ENCODE measurements at places on chromosomes 2 and 18.

- peaks cover 17% of the 10 kb centered on the region for H3K27me3 ChIP-seq
- H3K36me3 ChIP-seq = peaks cover 3% of the 10 kb centered on the region
- no peak overlapping the region for H3K4me3 ChIP-seq
- H3K4me1 ChIP-seq = no peaks in the 10 kb centered on the region
- H3K27ac ChIP-seq = no peak overlapping the region
- no peak for DNase-seq
Measured at GRCh38 chr2:224347176-224348051, 54.5 kb downstream of the FAM124B start.

GRCh38 chr2:96888072-96889011, 18.5 kb upstream of the SEMA4C start:
- H3K36me3 ChIP-seq = no peaks in the 10 kb centered on the region
- H3K27ac ChIP-seq = no peak overlapping the region
- no peaks in the 10 kb centered on the region for H3K27me3 ChIP-seq

DNA sequence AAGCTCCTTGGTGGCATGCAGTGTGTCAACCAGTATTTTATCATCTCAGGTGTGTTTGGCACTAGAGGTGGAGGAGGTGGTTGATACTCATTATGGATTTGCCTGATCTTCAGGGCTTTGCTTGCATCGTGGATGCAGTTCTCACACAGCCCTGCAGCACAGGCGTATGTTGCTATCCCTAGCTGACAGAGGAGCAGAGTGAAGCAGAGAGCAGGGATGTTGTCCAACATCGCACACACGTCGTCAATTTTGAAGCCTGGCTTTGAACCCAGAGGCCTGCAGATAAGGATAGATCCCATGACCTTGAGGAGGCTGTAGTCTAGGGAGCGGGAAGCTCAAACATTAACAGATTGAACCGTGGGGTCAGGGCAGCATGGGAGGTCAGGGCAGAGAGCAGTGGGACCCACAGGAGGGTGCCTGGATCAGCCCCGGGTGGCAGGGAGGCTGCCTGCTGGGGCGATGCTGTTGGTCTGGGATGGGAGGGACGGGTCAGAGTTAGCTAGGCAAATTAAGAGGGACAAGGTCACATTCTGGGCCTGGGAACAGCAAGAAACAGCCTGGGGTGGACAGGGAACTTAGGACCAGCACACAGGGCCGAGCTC, 4.2 kb downstream of the RNF144A start:
- no peak overlapping the region for H3K27ac ChIP-seq
- H3K4me1 ChIP-seq = peaks cover 56% of the 10 kb centered on the region
- no peak for DNase-seq

GRCh38 chr2:96353606-96354101, 18.1 kb downstream of the NCAPH start:
- H3K27me3 ChIP-seq = no peaks in the 10 kb centered on the region
- no peak overlapping the region for H3K4me3 ChIP-seq
- no peak overlapping the region for H3K27ac ChIP-seq
- peaks cover 70% of the 10 kb centered on the region for H3K36me3 ChIP-seq

- H3K27me3 ChIP-seq = peaks cover 10% of the 10 kb centered on the region
- no peak for DNase-seq
- H3K4me1 ChIP-seq = no peaks in the 10 kb centered on the region
- no peak overlapping the region for H3K4me3 ChIP-seq
- H3K36me3 ChIP-seq = no peaks in the 10 kb centered on the region
Measured at GRCh38 chr2:149224543-149224942, 105.8 kb upstream of the LYPD6 start.

DNA sequence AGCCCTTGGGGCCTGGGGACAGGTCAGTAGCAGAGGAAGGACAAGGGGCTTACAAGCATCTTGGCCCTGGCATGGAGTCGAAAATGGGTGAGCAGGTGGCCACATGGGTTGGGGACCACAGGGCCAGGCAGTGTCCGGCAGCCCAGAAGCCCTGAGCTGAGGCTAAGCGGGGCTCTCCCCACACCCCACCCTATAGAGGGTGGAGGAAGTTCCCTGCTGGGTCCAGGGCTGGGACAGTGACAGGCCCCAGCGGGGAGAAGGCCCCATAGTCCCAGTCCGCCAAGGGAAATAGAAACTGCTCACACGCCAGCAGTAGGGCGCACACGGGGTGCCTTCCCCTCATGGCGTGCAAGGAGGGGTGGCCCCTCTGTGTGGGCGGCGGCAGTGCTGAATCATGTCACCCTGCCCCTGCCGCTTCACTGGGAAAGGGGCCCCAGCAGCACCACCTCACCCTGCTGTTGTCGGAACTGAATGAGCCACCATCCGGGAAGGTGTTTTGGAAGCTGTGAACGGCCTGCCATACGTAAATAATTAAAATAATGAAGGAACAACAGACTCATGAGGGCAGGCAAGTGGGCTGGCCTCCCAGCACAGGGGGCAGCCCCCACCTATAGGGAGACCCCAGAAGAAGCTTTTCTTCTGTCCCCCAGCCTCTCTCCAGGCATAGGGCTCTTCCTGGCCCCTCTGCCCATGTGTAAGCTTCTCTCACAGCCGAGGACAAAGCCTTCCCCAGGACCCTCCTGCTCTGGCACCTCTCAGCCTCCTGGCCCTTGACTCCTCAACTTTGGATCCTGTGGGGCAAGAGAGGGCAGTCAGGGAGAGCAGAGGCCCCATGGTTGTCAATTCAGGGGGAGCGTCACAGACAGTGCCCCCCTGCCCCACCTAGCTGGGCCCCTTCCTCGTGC, 12.7 kb upstream of the DUSP2 start:
- H3K27me3 ChIP-seq = no peaks in the 10 kb centered on the region
- DNase-seq = peak; percentile 99
- peak overlapping the region; percentile 96 for H3K27ac ChIP-seq

DNA sequence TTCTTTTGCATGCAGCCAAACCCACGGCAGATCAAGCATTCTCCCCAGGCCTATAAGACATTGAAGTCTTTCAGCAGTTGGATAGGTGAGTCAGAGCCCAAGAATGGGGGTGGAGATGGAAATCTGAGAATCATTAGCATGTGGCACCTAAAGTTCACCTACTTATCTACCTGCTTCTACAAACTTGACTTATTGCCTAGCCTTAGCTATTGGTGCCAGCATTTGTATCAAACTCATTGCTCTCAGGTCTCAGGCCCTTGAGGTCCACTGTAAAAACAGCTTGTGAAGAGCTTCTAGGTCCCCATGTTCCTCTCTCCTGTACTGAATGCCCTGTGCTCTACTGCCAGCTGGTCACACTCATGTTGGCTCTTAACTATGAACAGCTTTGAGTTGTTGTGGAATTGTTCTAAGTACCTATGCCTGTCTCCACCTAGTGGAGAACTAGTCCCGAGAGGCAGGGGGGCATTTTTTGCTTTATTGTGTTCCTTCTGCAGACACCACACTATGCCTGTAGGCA, 278.4 kb upstream of the SPRED2 start:
- no peak overlapping the region for H3K27ac ChIP-seq
- no peaks in the 10 kb centered on the region for H3K4me1 ChIP-seq
- no peaks in the 10 kb centered on the region for H3K27me3 ChIP-seq
- H3K36me3 ChIP-seq = no peaks in the 10 kb centered on the region

DNA sequence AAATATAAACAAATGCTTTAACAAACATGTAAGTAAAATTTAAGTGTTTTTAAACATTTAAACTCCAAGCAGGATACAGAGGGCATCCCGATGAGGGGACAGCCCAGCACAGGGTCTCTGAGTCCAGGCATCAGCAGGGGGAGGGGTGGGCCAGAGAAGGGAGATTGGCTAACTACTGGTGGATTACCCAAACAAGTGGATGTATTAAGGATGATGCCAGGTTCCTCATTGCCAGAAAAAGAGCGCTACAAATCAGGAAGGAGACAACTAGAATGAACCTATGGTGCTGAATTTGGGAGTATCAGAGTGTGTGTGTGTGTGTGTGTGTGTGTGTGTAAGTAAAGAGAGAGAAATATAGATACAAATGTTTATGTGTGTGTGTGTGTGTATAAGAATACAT, 162.0 kb upstream of the RMP24 start:
- H3K36me3 ChIP-seq = no peaks in the 10 kb centered on the region
- H3K27me3 ChIP-seq = peaks cover 17% of the 10 kb centered on the region
- no peaks in the 10 kb centered on the region for H3K4me1 ChIP-seq
- H3K4me3 ChIP-seq = no peak overlapping the region
- H3K27ac ChIP-seq = no peak overlapping the region

DNA sequence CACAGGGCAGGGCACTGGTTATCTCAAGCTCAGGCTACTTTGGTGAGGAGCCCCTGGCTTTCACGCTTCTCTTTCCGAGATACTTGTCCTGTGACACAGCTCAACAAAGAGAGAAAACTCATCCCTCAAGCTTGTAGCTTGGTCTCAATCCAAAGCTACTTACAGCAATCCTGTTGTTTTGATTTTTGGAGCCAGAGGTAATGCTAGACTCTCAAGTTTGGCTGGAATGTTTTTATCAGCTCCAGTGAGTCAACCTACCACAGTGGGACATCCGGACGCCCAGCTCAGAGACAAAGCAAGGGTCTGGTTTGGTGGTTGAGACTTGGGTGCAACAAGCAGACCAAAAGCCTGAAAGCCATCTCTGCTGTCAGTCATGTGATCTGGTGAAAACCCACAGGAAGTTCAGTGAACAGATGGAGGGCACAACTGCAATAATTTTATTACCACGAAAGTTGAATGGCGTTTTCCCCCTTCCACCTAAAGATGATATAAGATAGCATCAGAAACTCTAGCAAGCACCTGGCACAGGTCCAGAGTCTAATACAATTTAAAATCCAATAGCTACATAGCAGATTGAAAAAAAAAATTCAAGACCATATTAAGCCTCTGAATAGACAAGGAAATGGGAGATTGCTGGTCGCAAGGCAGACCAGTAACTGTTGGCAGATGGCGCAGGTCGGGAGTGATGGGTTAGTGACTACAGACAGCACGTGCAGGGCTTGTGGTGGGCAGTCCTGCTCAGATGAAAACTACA, 102.3 kb upstream of the SMAD7 start:
- no peak overlapping the region for H3K4me3 ChIP-seq
- no peaks in the 10 kb centered on the region for H3K27me3 ChIP-seq
- H3K27ac ChIP-seq = no peak overlapping the region
- no peaks in the 10 kb centered on the region for H3K36me3 ChIP-seq

- H3K27me3 ChIP-seq = peaks cover 41% of the 10 kb centered on the region
- H3K4me3 ChIP-seq = peak overlapping the region; percentile 73
- peak; percentile 21 for DNase-seq
- no peaks in the 10 kb centered on the region for H3K36me3 ChIP-seq
- no peak overlapping the region for H3K27ac ChIP-seq
Measured at GRCh38 chr2:25042321-25043240, 705 bp downstream of the EFR3B start.

DNA sequence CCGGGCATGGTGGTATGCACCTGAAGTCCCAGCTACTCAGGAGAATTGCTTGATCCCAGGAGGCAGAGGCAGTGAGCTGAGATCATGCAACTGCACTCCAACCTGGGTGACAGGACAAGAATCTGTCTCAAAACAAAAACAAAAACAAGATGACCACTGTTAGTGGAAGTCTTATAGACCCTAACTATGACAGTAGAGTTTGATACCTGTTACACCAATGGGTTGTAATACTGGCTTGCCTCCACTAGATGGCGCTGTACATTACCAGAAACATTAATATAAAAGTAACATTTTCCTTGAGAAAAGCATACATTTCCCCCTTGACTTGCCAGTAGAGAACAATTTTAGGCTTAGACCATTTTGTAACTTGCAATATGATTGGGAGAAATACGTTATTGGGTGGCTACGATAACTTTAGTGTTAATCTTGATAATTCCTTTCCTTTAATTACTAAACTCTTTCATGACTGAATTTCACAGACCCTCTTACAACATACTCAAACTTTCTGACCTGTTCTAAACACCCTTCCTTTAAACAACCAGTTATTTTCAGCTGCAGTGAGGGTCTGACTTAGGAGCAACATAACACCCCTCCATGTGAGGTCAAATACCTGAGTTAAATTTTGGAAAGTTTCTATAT, 19.5 kb downstream of the SLC25A52 start:
- no peak overlapping the region for H3K4me3 ChIP-seq
- peak; percentile 62 for DNase-seq
- H3K27ac ChIP-seq = no peak overlapping the region
- H3K27me3 ChIP-seq = no peaks in the 10 kb centered on the region
- no peaks in the 10 kb centered on the region for H3K36me3 ChIP-seq
- H3K4me1 ChIP-seq = no peaks in the 10 kb centered on the region

DNA sequence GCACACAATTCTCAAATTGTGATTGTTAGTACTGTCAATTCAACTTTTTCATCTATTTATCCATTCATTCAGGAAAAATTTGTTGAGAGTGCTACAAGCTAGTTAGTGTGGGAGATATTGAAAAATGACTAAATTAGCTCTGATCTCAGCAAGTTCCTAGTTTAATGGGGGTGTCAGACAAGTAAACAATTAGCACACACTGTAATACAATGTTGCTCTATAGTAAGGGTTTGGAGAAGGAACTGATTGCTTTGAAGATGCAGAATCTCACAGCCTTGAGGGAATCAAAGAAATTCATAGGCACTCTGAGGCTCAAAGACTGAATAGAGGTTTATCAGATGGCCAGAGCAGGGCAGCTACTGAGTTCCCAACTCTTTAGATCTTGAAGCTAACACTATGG, 6.8 kb upstream of the CCNYL1 start:
- no peaks in the 10 kb centered on the region for H3K36me3 ChIP-seq
- peaks cover 4% of the 10 kb centered on the region for H3K4me1 ChIP-seq
- H3K4me3 ChIP-seq = no peak overlapping the region

GRCh38 chr18:36095936-36096519, 28.7 kb upstream of the RPRD1A start:
- H3K36me3 ChIP-seq = no peaks in the 10 kb centered on the region
- no peak overlapping the region for H3K27ac ChIP-seq
- H3K4me1 ChIP-seq = peaks cover 12% of the 10 kb centered on the region
- H3K4me3 ChIP-seq = no peak overlapping the region
- peaks cover 2% of the 10 kb centered on the region for H3K27me3 ChIP-seq

- no peak for DNase-seq
- no peaks in the 10 kb centered on the region for H3K36me3 ChIP-seq
- no peak overlapping the region for H3K4me3 ChIP-seq
- no peak overlapping the region for H3K27ac ChIP-seq
Measured at GRCh38 chr2:104504331-104505073, 349.4 kb upstream of the POU3F3 start.
